ENCODE measurements at places on chromosomes 7 and 10.

- peak; percentile 100 for DNase-seq
Observed at GRCh38 chr10:126247446-126247975, 140.8 kb downstream of the ADAM12 start.

DNA sequence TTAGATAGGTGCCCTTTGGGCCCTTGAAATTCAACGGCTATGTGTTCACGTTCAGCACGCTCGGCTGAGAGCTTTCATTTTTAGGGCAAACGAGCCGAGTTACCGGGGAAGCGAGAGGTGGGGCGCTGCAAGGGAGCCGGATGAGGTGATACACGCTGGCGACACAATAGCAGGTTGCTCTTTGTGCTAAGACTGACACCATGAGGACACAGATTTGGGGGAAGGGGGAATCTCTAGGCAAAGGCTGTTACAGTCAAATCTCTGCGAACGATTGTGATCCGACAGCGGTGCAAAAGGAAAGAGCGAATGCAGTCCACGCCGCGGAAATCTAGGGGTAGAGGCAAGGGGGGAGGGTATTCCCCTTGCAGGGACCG, 667 bp downstream of the KLLN start:
- DNase-seq, result peak; percentile 41

DNA sequence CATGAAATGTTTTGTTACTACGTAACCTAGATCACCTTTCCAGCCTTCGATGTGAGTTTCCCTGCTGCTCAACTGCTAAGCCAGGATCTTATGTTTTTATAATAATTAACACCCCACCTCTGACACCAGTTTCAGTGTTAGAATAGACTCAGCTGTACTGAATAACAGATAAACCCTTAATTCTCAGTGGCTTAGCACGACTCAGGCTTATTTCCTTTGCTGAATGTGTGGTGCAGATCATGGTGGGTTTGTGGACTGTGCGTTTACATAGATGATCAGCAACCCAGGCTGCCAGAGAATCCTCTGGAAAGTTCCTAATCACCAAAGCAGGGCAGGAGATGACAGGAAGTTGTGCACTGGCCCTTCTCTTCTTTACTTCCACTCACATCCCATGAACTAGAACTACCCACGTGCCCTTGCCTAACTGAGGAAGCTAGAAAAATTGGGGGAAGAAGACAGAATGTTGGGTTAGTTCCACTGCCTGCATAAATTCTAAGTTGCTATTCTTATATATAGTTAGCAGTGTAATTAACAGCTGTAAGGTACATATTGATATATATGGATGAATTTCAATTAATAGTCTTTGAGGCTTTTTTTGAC, 111.8 kb downstream of the MAPK8 start:
- DNase-seq, result no peak

DNA sequence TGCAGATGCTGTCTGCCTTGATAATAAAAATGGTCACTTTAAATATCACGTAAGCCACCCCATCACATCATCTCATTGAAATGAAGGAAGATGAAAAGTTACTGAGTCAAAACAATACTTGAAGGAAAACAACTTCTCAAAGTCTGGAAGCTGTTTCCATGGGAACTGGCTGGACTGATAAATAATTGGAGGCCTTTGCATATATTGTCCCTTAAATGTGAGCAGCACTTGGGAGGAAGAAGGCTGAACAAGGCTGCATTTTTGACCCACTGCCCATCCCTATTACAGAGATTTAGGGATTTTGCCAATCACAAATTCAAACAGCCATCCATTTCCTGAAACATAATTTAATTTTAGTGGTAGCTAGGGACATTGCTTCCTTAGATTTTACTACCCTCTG, 18.2 kb upstream of the MAGI2 start:
- no peak for DNase-seq

GRCh38 chr7:133751079-133751478, 376.1 kb upstream of the LRGUK start:
- no peak for DNase-seq

DNA sequence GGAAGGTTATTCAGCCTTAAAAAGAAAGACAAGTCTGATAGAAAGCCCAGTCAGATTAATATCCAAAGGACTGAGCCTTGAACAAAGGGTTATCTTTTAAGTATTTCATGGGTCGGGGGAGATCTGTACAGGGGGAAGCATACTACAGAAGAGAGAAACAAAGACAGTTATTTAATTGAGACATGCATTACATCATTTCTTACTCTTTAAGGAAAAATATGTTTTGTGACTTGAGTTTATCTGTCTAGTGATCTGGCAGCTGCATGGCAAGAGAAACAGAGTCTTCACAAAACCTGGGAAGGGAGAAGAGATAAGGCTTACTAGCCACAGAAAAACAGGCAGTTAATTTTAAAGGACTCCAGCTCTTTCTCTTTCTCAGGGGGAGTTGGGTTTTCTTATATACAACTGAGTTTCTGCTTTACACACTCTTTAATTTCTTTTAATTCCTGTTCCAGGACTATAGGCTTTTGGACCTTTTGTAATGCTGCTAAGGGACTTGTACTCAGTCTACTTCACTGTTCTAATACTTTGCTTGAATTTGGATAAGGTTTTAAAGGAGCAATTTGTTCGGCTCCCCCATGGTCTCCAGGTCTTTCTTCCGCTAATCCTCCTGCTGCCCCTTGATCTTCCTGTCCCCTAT, 20.9 kb upstream of the CYP3A43 start:
- DNase-seq, result no peak

DNA sequence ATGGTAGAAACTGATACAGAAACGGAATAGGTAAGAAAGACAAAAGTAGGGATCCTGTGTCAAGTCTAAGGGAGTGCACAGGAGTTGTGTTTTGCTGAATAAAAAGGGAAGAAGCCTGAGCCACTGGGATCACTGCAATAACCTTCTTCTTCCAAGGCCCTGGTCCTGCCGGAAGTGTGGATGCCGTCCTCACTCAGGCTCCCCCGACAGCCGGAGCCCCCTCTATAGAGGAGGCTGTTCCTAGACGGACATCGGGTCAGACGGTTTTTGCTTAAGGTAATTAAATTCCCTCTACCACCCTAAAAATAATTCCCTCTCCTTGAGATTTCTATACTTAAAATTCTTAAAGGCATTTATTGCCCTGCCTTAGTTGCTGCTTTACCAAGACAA, 566.9 kb downstream of the PTPRN2 start:
- no peak for DNase-seq

DNA sequence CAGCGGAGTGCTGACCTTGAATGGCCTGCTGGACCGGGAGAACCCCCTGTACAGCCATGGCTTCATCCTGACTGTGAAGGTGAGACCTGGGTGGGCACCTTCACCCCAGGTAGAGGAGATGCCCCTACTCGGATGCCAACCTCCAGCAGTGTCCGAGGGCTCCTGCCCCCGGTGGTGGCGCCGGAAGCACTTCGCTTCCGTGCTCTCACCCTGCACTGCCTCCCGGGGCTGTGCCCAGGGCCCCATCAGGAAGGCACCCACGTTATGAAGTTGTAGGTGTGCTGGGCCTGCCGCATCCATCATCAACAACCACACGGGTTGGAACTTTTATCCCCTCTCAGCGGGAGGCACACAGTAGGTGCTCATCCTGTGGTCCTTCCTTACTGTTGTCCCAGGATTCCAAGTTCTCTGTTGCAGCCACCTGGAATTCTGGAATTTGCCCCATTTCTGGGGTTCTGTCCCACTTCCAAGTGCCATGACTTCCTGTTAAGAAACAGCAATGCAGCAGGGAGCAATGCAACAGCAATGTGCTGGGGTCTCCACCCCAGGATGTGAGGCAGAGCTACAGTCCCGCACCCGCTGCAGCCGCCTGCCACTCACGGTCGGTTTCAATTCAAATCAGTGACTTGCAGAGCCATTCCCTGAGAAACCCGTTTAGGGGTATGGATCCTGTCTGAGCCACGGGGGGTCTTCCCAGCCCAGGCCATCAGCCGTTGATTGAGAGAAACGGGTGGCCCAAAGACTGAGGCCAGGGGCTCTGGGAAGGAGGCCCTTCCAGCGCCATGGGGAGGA, 103.8 kb downstream of the C10orf105 start:
- DNase-seq, result no peak

- no peak for DNase-seq
Observed at GRCh38 chr10:60141896-60142559, 235.7 kb upstream of the CCDC6 start.

GRCh38 chr10:27481486-27481885, 22.6 kb upstream of the RAB18 start:
- no peak for DNase-seq

- no peak for DNase-seq
Observed at GRCh38 chr10:66307826-66308225, 618.0 kb upstream of the LRRTM3 start.

- DNase-seq, result no peak
Observed at GRCh38 chr10:88783724-88784123, 18.8 kb upstream of the LIPM start.

GRCh38 chr10:126013489-126014281, 117.3 kb downstream of the FANK1 start:
- DNase-seq, result peak; percentile 95

GRCh38 chr10:86684331-86685097, 16.2 kb downstream of the LDB3 start:
- DNase-seq, result no peak

- no peak for DNase-seq
Observed at GRCh38 chr7:96861-97260, 95.5 kb upstream of the FAM20C start.

DNA sequence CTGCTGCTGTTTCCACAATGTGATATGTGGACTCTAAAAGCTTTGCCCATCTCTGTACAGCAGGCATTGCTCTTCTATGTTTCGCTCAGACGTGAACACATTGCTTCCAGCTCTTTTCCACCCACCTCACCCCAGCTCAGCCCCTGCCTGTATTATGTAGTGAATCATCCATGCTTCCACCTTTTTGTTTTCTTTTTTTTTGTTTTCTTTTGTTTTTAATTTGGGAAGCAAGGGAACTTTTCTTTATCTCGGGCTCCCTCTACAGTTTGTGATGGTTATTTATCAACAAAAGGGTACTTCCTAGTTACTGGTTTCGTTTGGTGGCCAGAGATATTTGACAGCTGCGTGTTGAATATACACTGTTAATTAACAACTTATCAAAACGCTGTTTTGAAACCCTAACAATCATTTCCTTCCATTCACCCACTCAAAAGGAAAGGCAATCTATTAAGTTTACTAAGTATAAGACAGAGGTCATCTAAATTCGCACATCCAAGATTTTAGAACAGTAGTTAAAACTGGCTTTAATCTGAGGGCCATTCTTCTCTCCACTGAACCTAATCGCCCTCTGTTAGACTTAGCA, 127.9 kb upstream of the STK17A start:
- peak; percentile 50 for DNase-seq

DNA sequence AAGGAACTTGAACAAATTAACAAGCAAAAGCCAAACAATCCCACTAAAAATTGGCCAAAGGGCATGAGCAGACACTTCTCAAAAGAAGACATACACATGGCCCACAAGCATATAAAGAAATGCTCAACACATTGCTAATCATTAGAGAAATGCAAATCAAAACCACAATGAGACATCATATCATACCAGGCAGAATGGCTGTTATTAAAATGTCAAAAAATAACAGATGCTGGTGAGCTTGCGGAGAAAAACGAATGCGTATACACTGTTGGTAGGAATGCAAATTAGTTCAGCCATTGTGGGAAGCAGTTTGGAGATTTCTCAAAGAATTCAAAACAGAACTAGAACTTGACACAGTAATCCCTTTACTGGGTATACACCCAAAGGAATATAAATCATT, 311.7 kb upstream of the HPS1 start:
- no peak for DNase-seq

DNA sequence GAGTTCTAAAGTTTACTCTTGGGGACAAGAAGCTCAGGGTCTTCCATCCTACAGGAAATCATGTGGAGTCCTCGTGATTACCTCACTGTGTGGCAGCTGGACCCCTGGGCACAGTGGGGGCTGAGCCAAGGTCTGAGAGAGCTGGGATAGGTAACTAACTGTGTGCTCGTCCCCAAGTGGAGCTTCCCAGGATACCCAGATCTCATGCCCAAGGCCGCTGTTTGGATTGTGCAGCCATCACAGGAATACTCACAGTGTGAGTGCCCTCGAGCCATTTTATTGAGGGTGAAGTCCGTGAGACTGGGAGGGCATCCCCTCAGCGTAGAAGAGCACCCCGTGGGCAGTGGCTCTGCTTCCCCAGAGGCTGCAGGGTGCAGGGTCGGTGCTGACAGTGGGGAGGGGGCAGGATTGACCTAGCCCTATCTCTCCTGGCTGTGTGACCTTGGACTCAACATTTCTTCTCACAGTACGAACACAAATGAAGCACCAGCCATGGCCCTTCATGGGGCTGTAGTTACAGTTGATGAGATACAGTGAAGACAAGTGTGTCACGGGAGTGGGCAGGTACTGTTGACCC, 69.6 kb upstream of the LEP start:
- no peak for DNase-seq

GRCh38 chr7:158470336-158470735, 117.3 kb downstream of the PTPRN2 start:
- no peak for DNase-seq

DNA sequence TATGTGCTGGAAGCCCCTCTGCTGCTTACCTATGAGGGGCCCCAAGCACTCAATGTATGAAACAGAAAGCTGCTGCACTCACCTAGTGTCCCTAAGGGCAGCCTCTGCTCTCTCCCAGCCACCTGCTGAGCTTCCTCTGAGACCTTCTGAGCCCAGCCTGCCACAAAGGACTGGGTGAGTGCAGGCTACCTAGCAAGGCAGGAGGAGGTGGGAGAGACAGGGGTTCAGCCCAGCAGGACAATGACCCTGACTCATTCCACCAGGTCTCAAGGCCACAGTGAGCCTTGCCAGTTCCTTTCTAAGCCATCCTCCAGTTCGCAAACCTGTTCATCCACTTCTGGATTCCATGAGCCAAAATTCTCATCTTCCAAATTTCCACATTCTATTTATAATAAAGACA, 16.3 kb downstream of the VOPP1 start:
- no peak for DNase-seq

- DNase-seq, result no peak
Observed at GRCh38 chr10:75011221-75011620, 100.2 kb upstream of the SAMD8 start.

- DNase-seq, result no peak
Observed at GRCh38 chr10:81000781-81001180, 463.1 kb downstream of the SH2D4B start.

GRCh38 chr7:17879075-17879661, 61.1 kb downstream of the SNX13 start:
- DNase-seq, result no peak

DNA sequence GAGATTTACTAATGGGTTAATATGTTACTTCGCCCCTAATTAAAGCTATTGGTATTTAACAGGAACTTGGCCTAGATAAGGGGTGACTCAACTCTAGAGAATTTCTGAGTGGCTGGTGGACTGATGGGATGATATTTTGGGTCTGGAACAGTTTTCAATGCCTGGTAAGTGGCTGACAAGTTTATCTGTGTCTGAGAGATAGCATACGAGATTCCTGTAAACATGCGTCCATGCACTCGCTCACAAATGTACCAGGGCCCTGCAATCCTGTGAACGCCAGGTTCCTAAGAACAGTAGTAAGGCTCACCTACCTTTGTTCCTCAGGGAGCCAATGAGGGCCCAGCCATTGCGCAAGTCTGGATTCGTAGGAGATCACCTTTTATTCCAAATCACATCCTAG, 683.8 kb upstream of the ANKRD30A start:
- DNase-seq, result no peak

Measured in RCC 7860 (cell line).